Natural killer cell (primary cell): ENCODE measurements at places on chromosomes 13 and 19. TPM values are rescaled to one million over a fixed set of nuclear protein-coding genes. Genes with fewer than 3 reads are reported as not detected.

DNA sequence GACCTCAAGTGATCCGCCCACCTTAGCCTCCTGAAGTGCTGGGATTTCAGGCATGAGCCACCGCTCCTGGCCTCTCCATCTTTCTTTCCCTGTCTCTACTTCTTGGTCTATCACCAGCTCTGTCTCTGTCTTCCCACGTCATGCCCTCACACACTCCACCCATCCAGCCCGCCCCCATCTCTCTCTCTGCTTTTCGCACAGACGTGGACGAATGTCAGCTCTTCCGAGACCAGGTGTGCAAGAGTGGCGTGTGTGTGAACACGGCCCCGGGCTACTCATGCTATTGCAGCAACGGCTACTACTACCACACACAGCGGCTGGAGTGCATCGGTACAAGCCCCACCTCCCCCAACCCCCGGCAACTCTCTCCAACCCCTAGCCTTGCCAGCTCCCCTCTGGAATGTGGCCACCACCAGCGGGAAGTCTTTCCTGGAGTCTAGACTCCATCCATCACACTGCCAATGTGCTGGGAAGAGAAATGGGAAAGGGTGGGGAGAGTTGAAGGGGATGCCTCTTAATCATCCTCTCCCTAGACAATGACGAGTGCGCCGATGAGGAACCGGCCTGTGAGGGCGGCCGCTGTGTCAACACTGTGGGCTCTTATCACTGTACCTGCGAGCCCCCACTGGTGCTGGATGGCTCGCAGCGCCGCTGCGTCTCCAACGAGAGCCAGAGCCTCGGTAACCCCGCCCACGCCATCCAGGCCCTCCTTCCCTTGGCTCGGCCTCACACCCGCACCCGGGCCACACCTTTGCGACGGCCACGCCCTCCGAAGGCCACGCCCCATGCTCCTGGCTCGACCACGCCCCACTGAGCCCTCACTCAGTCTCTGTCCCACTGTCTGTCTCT, 22.5 kb downstream of the LTBP4 start:
- peaks cover 20% of the 10 kb centered on the region for H3K36me3 ChIP-seq
- H3K4me3 ChIP-seq: no peak overlapping the region
- H3K27ac ChIP-seq: no peak overlapping the region
- H3K27me3 ChIP-seq: no peaks in the 10 kb centered on the region

GRCh38 chr13:31885994-31886393, 145.6 kb upstream of the FRY start:
- H3K27ac ChIP-seq: no peak overlapping the region
- no peaks in the 10 kb centered on the region for H3K4me1 ChIP-seq
- H3K4me3 ChIP-seq: no peak overlapping the region
- H3K27me3 ChIP-seq: no peaks in the 10 kb centered on the region
- no peak for DNase-seq
- H3K36me3 ChIP-seq: no peaks in the 10 kb centered on the region

- no peaks in the 10 kb centered on the region for H3K36me3 ChIP-seq
- H3K4me1 ChIP-seq: no peaks in the 10 kb centered on the region
- no peak overlapping the region for H3K27ac ChIP-seq
- no peak for DNase-seq
Observed at GRCh38 chr13:108425056-108425455, 155.5 kb downstream of the TNFSF13B start.

GRCh38 chr19:18097217-18097992, at the start of gene MAST3:
MAST3 (plus strand) TSS chr19:18097778; CDS start chr19:18097793, 15 bp downstream.
- peaks cover 31% of the 10 kb centered on the region for H3K4me1 ChIP-seq
- no peaks in the 10 kb centered on the region for H3K27me3 ChIP-seq
- peak; percentile 95 for DNase-seq
- H3K27ac ChIP-seq: peak within 1 kb of the TSS; percentile 65
- peak within 1 kb of the TSS; percentile 37 for H3K4me3 ChIP-seq

GRCh38 chr19:18768997-18769891, 21.9 kb downstream of the COMP start:
- no peak overlapping the region for H3K27ac ChIP-seq
- H3K36me3 ChIP-seq: no peaks in the 10 kb centered on the region
- no peak overlapping the region for H3K4me3 ChIP-seq
- H3K27me3 ChIP-seq: no peaks in the 10 kb centered on the region

DNA sequence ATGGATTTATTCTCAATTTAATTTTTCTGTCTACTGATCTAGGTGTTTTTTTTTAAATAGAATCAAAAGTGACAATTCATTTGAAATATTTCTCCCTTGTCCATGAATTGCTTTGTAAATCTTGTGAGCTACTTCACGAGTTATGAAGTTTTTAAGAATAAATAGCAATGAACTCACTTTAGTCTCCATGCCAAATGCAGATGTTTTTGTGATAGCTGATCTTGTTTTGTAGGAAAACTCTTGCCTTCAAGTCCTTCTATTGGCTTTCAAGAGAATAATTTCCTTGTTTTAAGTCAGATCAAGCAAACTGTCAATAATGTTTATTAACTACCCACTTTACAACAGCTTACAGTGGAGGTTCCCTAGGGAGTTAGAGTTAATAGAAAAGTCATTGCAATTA, 99.8 kb downstream of the ITGBL1 start:
- no peak overlapping the region for H3K4me3 ChIP-seq
- no peaks in the 10 kb centered on the region for H3K36me3 ChIP-seq
- no peak overlapping the region for H3K27ac ChIP-seq
- H3K27me3 ChIP-seq: no peaks in the 10 kb centered on the region

GRCh38 chr19:43934985-43935708, at the start of gene ZNF45:
ZNF45 (minus strand) TSS chr19:43935282; CDS start chr19:43922185, 13,097 bp downstream.
- H3K36me3 ChIP-seq: peaks cover 24% of the 10 kb centered on the region
- peaks cover 3% of the 10 kb centered on the region for H3K27me3 ChIP-seq
- peak; percentile 94 for DNase-seq
- peak within 1 kb of the TSS; percentile 58 for H3K27ac ChIP-seq

- H3K4me1 ChIP-seq: peaks cover 96% of the 10 kb centered on the region
- no peak overlapping the region for H3K27ac ChIP-seq
- H3K4me3 ChIP-seq: peak overlapping the region; percentile 15
- peak; percentile 34 for DNase-seq
- H3K36me3 ChIP-seq: no peaks in the 10 kb centered on the region
Observed at GRCh38 chr19:10291554-10292205, 1.9 kb downstream of the ICAM5 start.

- DNase-seq: no peak
- H3K27ac ChIP-seq: no peak overlapping the region
- no peak overlapping the region for H3K4me3 ChIP-seq
- no peaks in the 10 kb centered on the region for H3K27me3 ChIP-seq
- H3K4me1 ChIP-seq: no peaks in the 10 kb centered on the region
- no peaks in the 10 kb centered on the region for H3K36me3 ChIP-seq
Observed at GRCh38 chr19:56712611-56713276, 41.2 kb upstream of the ZNF835 start.

GRCh38 chr13:48783695-48784230, 130.0 kb downstream of the CYSLTR2 start:
- no peaks in the 10 kb centered on the region for H3K27me3 ChIP-seq
- no peak for DNase-seq
- H3K27ac ChIP-seq: no peak overlapping the region
- no peaks in the 10 kb centered on the region for H3K36me3 ChIP-seq
- H3K4me1 ChIP-seq: peaks cover 2% of the 10 kb centered on the region
- no peak overlapping the region for H3K4me3 ChIP-seq

GRCh38 chr19:15829306-15829698, 13.8 kb upstream of the OR10H1 start:
- H3K27ac ChIP-seq: no peak overlapping the region
- no peak for DNase-seq
- no peak overlapping the region for H3K4me3 ChIP-seq

GRCh38 chr19:6279931-6280591, at the start of gene MLLT1:
MLLT1 (minus strand) TSS chr19:6279975; CDS start chr19:6279784, 191 bp downstream.
- peak within 1 kb of the TSS; percentile 54 for H3K4me3 ChIP-seq
- no peaks in the 10 kb centered on the region for H3K36me3 ChIP-seq
- H3K4me1 ChIP-seq: peaks cover 44% of the 10 kb centered on the region
- no peaks in the 10 kb centered on the region for H3K27me3 ChIP-seq
- DNase-seq: peak; percentile 95

KIR2DL4 gene
- 14.5 TPM for total RNA-seq

TUBA3C gene
- not detected for total RNA-seq

TEX29 gene
- total RNA-seq: not detected

FAM216B gene
- not detected for total RNA-seq

CYSLTR2 gene
- total RNA-seq: 5.3 TPM

LGALS14 gene
- not detected for total RNA-seq

DCT gene
- total RNA-seq: 0.75 TPM
